ENCODE measurements at places on chromosomes 11 and 22. TPM values are rescaled to one million over a fixed set of nuclear protein-coding genes. Genes with fewer than 3 reads are reported as not detected.

GRCh38 chr11:13883589-13883988 is 78.9 kb upstream of the SPON1 start:
- no peak overlapping the region for H3K27ac ChIP-seq
- H3K27me3 ChIP-seq, result no peaks in the 10 kb centered on the region
- no peak overlapping the region for H3K4me3 ChIP-seq
- H3K36me3 ChIP-seq, result peaks cover 2% of the 10 kb centered on the region
- no peak for DNase-seq

CDCA5 gene
- 95.7 TPM for total RNA-seq

STK33 gene
- 2.2 TPM for total RNA-seq

TIGD3 gene
- 1.2 TPM for total RNA-seq

DNA sequence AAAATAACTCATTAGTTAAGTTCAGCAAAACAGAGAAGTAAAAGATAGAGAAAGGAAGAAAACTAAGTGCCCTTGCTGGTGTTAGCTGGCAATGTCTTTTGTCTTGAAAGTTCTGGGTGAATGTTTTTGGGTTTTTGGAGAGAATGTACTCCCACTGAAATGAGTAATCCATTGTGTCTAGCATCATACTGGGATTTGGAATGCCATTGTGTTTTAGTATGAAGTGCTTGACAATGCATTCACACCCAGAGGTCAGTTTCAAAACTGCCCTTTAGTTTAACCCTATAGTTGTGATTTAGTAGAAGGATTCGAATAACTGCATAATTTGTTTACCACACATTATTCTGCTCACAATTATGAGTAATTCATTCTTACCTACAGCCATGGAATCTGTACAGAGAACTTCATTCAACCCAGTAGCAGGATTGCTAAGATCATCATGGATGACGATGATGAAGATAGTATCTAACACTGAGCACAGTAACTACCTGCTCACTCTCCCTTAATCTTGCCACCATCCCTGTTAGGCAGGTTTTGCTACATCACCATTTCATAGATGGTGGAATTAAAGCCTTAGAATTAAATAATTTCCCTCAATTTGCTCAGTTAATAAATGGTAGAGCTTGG is 33.9 kb downstream of the MAML2 start:
- peaks cover 18% of the 10 kb centered on the region for H3K36me3 ChIP-seq
- H3K4me3 ChIP-seq, result no peak overlapping the region
- H3K27ac ChIP-seq, result no peak overlapping the region
- peaks cover 43% of the 10 kb centered on the region for H3K4me1 ChIP-seq
- no peak for DNase-seq

- DNase-seq, result no peak
- H3K4me3 ChIP-seq, result no peak overlapping the region
- H3K4me1 ChIP-seq, result peaks cover 2% of the 10 kb centered on the region
- H3K36me3 ChIP-seq, result no peaks in the 10 kb centered on the region
Observed at GRCh38 chr22:49272546-49273125, 555.0 kb downstream of the BRD1 start.

Measured in activated naive CD8-positive, alpha-beta T cell treated with anti-CD3 and anti-CD28 coated beads, Interleukin-2, amount 10 ng/mL, durations not matched to agents 7 days and 5 days (primary cell).